ENCODE measurements at places on chromosomes 13 and 19. TPM values are rescaled to one million over a fixed set of nuclear protein-coding genes. Genes with fewer than 3 reads are reported as not detected.

Gene MYH14
- 27.1 TPM for polyA plus RNA-seq

Gene ADGRE2
- polyA plus RNA-seq: 0.72 TPM

Gene ZNF208
- 2.7 TPM for polyA plus RNA-seq

Gene ERICH4
- polyA plus RNA-seq: 4.8 TPM

Gene SLC46A3
- 2.4 TPM for polyA plus RNA-seq

Gene TBXA2R
- polyA plus RNA-seq: 3.9 TPM

Gene FPR3
- 1.2 TPM for polyA plus RNA-seq

Gene RHPN2
- polyA plus RNA-seq: 16.2 TPM

DNA sequence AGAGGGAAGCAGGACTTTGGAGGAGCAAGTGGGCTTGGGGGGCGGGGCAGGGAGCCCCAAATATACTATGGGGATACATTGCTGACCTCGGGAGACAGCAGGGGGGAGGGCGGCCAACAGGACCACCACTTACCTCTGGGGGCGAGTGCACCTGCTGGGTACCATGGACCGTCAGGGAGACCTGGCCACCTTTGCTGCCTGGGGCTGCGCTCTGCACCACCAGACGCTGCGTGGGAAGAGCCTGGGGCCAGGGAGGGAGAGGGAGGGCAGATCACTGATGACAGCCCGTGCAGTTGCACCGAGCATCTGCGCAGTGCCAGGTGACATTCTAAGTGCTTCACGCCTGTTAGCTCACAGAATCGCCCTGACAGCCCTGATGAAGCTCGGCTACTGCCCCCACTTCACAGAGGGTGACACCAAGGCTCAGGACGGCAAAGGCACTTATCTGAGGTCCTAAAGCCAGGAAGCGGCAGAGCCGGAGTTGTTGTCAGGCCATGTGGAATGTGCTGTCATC lies 24.1 kb downstream of the RFX1 start:
- no peak for DNase-seq

GRCh38 chr13:20221772-20222171 lies 10.3 kb downstream of the GJB6 start:
- DNase-seq: no peak

DNA sequence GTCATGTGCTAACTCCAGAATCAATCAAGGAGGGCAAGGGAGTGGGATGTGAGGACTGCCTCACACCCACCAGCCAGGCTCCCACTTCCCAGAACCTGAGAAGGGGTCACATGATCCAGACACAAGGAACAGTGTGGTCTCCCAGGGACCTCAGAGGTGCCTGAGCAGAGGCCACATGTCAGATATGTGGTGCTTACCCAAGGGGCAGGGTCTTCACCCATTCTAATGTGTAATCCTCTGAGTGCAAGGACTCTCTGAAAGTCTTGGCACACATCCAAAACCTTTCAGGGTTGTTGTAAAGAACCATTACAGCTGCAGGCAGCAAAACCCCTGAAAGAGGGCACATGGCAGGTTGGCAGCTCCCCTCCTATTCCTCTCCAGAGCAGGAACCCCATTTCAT lies 656.6 kb downstream of the UQCRFS1 start:
- DNase-seq: no peak

GRCh38 chr13:42405665-42406390 lies 133.9 kb downstream of the AKAP11 start:
- DNase-seq: no peak

DNA sequence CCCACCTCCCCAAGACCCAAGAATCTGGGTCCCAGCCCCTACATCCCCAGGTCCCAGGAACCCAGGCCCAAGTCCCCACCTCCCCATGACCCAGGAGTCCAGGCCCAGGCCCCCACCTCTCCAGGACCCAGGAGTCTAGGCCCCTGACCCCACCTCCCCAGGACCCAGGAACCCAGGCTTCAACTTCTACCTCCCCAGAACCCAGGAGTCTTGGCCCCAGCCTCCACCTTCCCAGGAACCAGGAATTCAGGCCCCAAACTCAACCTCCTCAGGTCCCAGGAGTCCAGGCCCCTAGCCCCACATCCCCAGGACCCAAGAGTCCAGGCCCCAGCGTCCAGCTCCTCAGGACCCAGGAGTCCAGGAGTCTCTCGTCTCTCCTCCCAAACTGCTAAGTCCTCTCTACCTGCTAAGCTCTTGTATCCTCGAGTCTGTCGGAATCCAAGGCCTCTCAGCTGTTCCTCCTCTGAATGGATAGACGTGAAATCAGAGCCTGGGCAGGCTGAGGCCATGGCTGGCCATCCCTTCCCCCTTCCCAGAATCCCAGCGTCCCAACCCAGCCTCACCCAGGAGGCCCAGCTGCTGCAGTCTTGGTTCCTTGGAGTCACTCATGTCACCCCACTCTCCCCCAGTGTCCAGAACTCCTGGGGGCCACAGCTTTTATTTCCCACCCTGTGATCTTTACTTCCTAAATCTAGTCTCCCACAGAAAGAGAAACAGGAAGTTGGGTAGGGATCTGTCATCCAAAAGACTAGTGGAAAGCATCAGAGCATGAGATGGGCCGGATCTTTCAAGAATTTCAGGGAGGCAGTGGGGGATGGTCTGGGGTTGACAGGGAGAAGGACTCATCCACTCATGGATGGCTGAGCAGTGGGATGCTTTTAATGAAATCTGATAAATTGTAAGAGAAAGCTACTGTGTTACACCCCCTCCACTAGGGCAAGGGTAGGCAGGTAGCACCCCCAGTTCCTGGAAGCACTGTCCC lies at the start of gene CD209:
TSS of gene CD209 (minus strand) at position 632 of the 982 bp plus-strand sequence. CDS start at position 609, 23 bp downstream.
- no peak for DNase-seq

DNA sequence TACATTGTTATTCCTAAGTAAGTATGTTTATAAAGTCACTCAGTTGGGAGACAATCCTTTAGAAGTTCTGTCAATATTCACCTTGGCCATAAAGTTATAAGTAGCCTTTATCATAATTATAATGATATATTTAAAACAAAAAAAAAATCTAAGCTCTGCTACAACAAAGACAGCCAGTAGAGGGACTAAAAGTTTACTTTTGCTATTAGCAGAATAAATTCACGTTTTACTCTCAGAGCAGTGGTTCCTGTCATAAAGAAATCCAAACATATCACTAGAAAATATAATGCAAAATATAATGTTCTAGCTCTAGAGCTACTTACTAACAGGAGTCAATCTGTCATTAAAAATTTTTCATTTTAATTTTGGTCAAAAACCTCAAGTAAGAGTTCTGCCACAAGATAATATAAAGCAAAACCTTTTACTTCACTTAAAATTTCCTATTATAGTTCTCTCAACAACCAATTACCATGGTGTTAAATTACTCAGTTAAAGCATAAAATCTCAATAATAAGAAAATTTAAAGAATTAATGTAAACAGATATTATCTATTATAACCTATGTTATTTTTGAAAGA lies 17.7 kb downstream of the INTS6 start:
- no peak for DNase-seq

DNA sequence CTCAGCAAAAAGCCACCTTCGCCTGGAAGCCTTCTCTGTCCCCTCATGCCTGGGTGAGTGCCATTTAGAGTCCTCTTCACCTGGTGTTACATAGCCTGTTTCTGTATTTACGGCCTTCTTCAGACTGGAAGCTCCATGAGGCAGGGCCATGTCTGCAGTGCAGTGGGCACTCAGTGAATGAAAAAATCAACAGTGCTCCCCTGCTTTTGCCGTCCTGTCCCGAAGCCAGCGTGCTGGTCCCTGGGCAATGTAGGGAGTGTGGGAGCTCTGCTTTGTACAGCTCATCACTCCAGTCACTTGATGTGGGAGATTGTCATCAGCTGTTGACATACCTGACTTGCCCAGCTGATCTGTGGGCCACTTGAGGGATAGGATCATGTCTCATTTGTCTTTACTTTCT lies 129.0 kb upstream of the TSHZ3 start:
- DNase-seq: no peak

- DNase-seq: no peak
Measured at GRCh38 chr13:41919031-41919740, 41.7 kb downstream of the VWA8 start.

DNA sequence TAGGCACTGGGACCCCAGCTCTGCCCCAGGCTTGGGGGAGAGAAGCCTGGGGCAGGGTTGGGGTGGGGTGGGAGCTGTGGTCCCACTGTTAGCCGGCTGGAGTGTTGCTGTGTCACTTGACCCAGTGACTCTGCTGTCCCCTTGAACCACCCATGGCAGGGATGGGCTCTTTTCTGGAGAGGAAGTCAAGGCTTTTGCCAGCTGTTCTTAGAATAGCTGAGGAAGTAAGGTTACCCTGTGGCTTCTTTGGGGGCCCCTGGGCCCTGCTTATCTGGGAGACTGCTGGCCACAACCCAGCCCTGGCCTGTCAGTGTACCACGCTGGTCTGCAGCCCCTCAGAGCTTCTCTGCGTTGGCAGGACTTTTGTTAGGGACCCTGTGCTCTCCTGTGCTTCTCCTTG lies 9.1 kb downstream of the PNPLA6 start:
- no peak for DNase-seq

GRCh38 chr19:45324349-45324907 lies 1.8 kb upstream of the CKM start:
- DNase-seq: no peak

GRCh38 chr13:51043310-51043709 lies 67.8 kb downstream of the C13orf42 start:
- no peak for DNase-seq

DNA sequence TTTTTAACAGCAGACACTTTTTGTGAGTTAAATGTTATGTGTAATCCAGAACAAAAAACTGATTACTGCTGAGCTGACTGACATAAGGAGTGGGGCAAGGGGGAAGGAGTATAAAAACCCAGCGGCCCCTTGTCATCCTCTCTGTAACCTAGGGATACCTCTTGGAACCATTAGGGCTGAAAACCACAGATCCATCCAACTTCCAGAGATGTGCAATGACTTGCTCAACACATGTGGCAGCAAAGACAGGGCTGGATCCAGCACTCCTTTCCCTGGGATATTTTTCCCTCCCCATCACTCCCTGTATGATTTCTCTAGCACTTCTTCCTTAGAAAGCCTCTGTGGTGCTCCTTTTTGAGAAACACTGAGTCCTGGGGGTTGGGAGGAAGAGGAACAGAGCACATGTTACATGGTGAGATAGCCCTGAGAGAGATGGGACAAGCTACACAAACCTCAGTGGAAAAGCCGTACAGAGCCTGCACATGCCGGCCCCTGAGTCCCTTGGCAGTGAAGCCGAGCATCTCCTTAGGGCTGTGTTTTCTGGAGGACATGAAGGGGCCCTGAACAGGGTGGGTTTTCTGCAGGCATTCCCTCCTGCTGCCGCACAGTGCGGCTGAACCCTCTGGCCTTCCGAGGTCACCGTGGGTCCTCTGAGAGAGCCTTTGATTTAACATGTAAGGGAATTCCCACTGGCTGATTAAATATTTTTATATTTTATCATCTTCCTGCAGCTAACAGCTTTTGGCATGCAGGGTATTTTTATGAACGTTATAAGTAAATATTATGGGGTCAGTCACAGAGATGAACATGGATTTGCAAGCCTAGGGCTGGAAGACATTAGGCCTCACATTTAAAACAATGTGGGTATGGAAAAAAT lies 219.9 kb downstream of the COG6 start:
- no peak for DNase-seq

DNA sequence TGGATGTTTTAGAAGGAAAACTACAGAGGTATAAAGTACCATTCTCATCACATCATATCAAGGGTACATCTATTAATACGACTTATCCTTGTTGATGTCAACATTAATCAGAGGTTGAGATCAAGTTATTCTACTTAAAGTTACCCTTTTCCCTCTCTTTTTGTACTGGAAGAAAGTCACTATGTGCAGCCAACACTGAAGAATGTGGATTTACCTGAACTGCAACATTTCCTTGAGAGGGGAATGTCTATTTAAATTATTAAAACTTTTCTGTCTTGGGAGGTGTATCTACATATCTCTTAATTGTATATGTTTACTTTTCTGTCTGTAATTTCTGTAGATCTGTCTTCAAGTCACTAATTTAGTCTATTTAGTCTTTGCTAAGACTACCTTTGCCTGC lies 2.5 kb upstream of the FBXL3 start:
- DNase-seq: no peak

GRCh38 chr19:39834287-39834841 lies 402 bp upstream of the DYRK1B start:
- DNase-seq: no peak

DNA sequence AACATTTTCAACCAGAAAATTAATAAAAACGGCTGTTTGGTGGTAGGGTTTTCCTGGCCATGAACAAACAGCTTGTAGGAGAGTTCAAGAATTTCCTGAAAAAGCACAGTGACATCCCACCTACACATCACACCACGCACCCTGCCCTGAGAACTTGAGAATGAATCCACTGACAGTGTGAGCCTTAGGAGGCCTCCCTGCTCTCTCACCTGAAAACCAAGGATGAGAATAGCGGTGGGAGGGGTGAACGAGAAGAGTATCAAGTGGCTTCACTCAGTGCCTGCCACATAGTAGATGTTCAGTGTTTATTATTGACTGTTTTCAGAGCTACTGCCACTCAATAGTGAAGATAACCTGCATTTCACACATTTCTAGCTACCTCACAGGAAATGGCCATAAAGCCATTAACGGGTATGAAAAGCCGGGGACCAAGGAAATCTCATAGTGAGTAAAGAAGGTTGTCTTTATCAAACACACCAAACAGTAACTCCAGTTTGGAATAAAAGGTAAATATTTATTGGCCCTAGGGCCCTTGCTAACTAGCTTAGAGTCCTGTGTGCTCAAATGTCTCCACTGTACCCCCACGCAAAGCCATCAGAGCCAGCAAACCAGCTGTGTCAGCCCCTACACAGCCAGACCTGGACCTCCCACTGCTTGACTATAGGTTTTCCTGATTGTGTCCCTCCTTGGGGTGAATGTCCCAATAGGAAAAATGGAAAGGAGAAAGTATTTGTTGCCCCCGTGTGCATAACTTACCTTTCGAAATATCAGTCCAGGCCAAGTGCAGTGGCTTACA lies 40.6 kb downstream of the TPT1 start:
- DNase-seq: no peak

GRCh38 chr13:48849515-48849914 lies 126.2 kb upstream of the FNDC3A start:
- no peak for DNase-seq

- no peak for DNase-seq
Measured at GRCh38 chr19:17641846-17642245, 46.3 kb downstream of the UNC13A start.

DNA sequence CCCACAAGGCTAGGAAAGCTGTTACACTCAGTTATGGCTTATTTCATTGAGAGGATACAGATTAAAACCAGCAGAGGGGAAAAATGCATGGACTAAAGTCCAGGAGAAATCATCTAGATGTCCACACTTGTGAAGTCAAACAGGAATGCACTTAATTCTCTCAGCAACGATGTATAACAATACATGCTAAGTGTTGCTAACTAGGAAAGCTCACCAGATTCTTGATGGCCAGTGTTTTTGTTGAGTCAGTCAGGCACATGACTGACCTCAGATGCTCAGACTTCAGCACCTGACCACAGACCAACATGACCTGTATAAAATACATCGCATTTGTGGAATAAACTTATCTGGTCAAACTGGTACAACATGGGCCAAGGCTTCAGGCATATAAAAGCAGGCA lies 470.2 kb upstream of the PRR20A start:
- no peak for DNase-seq

GRCh38 chr13:30841154-30841553 lies 64.9 kb upstream of the MEDAG start:
- no peak for DNase-seq

All from left renal pelvis (tissue), 4 donors.